ENCODE measurements at places on chromosomes 2 and 18.
A peak's percentile ranks its signal among the peaks of the same experiment; 100 is the strongest.

DNA sequence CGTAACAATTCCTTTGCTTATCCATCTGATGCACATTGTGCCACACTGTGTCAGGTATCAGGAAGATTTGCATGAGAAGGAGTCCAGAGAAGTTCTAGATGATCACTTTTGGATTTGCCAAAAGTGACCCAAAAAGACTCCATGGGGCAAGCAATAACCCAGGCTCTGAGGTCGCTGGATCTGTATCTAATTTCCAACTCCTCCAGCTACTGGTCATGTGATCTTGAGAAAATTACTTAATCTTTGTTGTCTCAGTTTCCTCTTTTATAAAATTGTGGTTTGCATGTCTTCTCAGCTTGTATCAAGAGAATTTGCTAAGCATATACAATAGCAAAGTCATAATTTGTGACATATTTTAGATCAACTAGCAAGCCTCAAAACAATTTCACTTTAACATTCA is 61.3 kb upstream of the ITGA4 start:
- DNase-seq: no peak

GRCh38 chr18:59220164-59220783 is 316 bp downstream of the GRP start:
- no peak for DNase-seq

DNA sequence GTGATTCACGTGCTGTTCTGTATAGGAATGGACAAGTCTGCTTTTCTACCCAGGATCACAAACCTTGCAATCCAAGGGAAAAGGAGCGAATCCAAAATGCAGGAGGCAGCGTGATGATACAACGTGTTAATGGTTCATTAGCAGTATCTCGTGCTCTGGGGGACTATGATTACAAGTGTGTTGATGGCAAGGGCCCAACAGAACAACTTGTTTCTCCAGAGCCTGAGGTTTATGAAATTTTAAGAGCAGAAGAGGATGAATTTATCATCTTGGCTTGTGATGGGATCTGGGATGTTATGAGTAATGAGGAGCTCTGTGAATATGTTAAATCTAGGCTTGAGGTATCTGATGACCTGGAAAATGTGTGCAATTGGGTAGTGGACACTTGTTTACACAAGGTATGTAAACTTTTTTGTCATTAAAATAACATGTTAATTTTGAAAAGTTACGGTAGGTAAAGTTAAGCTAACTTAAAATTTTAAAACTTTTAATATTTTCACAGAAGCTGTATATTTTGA is 33.0 kb downstream of the PPM1B start:
- no peak for DNase-seq

DNA sequence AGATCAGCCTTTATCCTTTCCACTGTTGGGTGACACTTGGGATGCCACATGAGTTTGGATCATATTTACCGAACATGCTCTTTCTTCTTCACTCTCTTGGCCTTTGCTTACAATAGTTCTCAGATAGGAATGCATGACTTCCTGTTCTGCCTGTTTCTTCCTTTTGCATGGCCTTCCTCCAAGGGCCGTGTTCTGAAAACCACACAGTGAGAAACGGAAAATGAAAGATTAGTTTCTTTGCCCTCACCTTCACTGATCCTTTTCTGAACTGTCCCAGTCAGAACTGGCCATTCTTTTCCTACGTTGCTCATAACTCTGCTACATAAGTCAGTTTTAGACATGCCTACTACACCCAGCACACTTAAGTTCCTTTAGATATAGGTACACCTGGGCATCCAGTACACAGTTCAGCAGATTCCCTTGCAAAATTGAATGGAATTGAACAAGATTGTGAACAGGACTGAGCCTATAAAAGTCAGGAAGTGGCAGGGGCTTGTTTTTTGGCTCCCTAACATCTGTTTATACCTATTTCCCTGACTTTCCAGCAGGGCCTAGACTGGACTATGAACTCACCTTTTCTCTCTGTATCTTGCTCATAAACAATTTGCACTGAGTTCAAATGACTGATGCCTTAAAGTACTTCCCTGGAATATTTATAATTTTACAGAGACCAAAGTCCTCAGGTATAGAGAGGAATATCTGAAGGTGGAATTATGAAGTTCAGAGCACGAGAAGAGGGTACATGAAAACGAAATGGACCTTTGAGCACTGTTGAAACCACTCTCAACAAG is 186.4 kb upstream of the ST6GAL2 start:
- peak; percentile 32 for DNase-seq

DNA sequence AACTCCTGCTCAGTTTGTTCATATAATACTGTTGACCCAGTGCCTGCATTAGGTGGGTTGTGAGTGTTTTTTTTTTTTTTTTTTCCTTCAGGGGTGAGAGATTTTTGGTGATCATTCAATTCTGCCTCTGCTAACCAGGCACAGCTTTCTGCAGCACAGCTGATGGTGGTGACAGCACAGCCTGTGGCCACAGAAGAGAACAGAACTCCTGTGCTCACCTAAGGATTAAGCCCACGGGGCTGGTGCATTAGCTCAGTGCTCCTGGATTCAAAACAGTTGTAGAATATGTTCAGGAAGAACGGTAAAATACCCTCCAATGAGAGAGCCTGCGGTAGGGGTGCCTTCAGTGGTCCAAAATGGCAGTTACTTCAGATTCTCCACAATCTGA is 42.0 kb downstream of the PKP4 start:
- DNase-seq: no peak

- peak; percentile 34 for DNase-seq
Observed at GRCh38 chr2:85806358-85807118, 52.7 kb downstream of the ATOH8 start.

DNA sequence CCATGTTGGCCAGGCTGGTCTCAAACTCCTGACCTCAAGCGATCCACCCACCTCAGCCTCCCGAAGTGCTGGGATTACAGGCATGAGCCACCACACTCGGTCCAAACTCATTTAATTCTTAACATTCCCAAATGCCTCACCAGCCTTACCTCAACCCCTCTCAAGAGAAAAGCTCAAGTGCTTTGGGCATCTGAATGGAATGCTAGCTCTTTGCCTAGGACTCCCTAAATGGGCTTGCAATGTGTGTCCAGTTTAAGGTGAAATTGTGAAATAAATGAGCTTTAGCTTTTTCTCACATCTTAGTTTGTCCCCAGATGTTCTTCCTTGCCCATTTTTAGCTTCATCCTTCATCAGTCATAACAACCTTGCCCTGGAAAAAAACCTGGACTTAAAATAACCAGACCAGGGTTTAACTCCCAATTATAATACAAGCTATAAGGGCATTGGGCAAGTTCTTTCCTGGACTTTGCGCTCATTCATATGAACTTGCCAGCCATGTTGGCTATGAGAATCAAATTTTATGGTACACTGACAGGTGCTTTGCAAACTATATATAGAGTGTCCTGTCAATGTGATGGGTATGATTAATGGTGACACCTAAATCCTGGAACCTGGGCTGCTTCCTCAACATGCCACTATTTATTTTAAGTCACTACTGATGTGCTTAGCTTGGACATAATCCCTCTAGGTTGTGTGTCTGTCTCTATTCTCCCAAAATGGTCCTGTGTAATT is 95.1 kb upstream of the SERPINE2 start:
- DNase-seq: no peak

DNA sequence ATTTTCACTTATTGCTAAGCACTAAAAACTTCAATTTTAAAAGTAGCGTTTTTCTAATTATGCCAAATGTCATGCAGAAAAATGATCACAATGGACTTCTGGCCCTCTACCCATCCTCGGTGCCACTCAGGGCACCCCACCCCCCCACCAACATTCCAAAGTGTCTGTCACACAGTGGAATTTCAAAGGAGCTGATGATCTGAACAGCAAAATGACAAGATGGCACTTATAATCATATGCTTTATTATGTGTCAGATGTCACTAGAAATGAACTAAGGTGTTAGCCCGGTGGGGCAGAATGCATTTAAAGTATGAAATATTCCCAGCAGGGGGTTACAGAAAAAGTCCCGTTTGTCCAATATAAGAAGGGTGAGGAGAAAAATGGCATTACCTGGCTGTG is 360.7 kb upstream of the RAB12 start:
- DNase-seq: no peak

- DNase-seq: no peak
Observed at GRCh38 chr2:191252699-191253098, 7.5 kb downstream of the MYO1B start.

- no peak for DNase-seq
Observed at GRCh38 chr2:105150231-105150630, 91.3 kb upstream of the GPR45 start.

DNA sequence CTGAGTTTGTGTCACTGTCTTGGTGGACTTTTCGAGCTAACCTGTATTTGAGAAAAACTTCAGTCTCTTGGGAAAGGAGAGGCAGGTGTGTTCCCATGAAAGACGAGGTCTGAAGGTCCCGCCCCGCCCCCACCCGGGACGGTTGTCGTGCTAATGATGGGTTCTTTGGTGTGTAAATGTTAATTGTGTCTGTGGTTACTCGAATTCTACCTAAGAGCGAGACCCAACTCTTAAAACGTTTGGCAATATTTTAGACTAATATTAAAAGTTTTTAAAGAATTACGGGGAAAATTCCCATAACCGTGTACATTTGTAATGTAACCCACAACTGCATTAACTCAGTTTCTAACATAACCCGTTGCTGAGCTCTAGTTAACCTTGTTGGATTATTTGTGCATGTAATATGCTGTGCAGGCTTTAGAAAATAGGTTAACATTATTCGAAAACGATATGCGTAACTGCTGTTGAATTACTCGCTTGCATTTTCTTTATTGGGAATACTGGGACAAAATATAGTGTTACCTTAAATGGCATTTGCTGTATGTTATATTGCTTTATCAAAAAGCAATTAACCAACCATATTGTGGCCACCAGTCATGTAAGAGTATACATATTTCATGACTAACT is 833 bp downstream of the EPB41L5 start:
- no peak for DNase-seq

- peak; percentile 81 for DNase-seq
Observed at GRCh38 chr2:72778410-72778809, 47.4 kb downstream of the EXOC6B start.

DNA sequence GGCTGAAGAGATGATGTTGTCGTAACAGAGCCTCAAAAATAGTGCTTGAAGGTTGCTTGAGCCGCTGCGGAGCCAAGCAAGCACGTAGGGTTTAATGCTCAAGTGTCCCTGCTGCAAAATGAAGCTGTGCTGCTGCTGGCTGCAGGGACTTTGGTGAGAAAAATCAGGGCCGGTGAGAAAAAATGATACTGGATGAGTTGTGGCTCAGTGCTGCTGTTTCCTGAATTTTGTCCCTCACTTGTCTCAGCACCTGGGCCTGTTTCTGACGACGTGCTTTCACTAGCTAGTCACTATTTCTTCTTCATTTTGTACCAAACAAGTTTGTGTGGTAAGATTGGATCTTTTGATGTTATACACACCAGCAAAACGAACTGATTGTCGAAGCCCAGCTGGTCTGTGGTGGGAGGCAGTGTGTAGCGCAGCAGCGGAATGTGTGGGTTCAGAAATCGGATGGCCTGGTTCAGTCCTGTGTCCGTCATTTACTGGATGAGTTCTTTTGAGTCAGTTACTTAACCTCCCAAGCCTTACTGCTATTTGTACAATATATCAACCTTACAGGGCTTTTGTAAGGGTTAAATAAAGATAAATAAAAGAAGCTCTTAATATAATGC is 172.8 kb upstream of the FOSL2 start:
- DNase-seq: no peak

DNA sequence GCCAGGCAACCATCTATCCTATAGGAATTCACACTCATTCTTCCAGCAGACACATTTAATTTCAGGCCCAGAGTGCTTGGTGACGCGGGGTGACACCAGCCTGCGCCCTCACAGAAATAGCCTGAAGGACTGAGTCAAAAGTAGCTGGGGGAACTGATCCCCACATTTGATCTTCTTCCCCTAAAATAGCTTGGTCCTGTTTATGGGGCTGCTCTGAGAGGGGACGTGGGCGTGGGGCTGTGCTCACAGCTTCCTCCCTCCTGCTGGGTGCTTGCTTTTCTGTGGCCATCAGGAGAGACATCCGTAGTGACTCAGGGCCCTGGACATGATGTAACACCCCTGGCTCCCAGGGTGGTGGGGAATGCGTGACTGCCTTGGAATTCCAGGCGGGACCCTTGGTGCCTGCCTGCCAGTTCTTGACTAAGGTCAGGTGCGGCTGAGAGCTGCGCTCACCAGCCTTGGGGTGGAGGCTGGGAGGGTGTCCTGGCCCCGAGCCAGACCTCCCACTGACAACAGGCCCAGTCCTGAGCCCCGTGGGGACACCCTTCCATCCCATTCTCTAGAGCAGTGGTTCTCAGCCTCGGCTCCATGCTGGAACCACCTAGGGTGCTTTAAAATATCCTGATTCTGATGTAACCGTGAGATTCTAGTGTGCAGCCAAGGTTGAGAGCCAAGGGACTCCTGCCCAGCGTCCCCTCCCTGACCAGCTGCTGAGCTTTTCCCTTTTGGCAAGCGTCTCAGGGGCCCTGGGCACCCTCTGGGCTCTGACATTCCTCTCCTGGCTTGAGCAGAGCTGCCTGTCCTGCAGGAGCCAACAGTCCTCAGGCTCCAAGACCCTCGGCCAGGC is 47.4 kb upstream of the SMAD7 start:
- peak; percentile 93 for DNase-seq

GRCh38 chr2:74653589-74653984 is 460 bp upstream of the SEMA4F start:
- no peak for DNase-seq

DNA sequence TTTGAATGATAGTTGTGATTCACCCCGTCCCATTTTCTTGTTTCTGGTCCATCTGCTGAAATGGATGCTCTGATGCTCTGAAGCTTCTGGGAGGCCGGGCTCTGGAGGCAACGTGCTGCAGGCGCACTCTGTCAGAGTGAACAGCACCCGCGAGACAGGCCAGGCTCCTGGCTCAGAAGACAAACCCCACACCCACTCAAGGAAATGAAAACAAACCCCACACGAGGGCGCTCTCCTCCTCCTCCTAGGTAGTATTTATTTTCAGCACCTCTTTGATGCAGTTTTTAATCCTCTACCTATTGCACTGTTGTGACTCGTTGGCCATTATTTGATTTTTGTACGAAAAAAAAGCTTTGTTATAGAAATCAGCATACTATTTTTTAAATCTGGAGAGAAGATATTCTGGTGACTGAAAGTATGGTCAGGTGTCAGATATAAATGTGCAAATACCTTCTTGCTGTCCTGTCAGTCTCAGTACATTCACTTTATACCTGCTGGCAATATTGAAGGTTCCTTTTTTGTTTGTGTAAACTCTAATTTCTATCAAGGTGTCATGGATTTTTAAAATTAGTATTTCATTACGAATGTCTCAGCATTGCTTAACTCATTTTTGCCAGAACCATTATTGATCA is 10.3 kb upstream of the CHST10 start:
- DNase-seq: peak; percentile 58

DNA sequence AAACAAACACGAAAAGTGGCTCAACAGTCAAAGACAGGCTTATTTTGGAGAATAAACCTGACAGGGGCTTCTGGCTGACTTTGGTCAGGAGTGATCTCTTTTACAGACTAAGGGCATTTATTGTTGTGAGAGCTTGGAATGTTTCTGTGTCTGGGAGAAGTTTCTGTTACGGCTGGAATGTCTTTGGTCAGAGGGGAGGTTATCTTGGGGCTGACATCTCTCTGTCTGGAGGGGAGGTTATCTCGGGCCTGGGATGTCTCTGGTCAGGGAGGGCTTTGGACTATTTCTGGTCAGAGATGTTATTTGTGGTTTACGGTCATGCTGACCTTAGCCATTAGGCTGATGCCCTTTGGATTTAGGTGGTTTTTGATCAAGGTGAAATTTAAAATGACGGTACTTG is 345.5 kb upstream of the FSIP2 start:
- no peak for DNase-seq

- DNase-seq: no peak
Observed at GRCh38 chr2:109271920-109272319, 142.9 kb downstream of the SH3RF3 start.

Data from fibroblast of pulmonary artery (primary cell).